Gastroesophageal sphincter (tissue), 4 donors: ENCODE measurements at places on chromosomes 6 and 20.

GRCh38 chr6:25942561-25943147 is 12.2 kb upstream of the SLC17A2 start:
- ATAC-seq, result no peak

DNA sequence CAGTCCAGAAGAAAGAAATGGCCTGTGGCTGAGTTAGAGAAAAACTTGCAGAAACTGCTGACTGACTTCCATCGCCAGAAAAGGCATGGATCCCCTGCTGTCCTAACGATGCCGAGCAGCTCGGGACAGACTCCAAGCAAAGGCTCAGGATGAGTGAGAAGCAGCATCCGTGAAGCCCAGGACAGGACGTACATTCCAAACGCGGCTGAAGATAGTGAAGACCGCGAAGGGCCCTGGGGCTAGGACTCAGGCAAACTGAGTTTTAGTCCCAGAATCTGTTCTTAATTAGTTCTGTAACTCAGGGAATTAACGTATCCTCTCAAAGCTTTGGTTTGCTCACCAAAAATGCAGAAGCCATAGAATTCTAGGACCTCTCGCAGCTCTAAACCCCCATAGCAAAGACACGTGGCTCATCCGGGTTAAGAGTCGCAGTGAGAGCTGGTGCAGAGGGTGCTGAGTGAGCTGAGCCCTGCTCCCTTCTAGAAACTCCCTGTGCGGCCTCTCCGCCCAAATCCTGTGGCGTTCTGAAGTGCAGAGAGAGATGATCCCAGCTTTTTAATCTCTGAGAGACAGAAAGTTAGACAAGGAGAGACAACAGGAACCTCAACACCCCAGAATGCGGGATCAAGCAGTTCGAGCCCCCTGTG is 132.9 kb upstream of the THBS2 start:
- ATAC-seq, result no peak

DNA sequence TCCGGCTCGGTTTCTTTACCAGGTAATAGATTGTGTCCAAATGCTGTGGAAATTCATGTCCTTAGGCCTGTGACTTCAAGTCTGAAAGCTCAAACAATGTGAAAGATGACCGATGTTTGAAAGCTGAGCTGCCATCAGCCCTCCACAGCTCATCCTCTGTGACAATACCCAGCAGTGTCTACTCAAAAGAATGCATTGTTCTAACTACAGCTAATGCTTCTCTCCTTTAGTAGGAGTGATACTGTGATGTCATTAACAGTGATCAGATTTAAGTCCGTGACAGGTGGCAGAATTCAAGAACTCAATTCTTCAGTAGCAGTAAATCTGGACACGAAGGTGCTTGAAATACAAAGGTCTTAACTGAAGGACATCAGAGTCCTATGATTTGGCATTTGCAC is 97.3 kb downstream of the RCAN2 start:
- ATAC-seq, result no peak

DNA sequence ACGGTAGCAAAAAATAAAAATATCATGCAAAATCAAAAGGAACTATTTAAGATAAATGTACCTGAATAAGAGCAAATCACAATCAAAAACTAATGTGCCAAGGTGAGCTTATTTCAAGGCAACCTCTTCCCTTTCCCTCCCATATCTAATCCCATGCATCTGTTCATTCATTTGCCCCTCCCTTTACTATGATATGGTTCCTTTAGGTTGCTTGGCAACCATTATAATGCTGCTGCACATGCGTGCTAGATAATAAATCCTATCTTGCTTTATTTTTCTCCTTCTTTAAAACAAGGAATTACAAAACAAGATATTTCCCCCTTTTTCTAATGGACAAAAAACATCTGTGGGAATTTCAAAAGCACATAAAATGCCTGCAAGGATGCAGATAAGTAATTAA is 318.2 kb upstream of the POU3F2 start:
- no peak for ATAC-seq

- ATAC-seq, result no peak
Observed at GRCh38 chr6:46648869-46649492, 3.6 kb downstream of the CYP39A1 start.

DNA sequence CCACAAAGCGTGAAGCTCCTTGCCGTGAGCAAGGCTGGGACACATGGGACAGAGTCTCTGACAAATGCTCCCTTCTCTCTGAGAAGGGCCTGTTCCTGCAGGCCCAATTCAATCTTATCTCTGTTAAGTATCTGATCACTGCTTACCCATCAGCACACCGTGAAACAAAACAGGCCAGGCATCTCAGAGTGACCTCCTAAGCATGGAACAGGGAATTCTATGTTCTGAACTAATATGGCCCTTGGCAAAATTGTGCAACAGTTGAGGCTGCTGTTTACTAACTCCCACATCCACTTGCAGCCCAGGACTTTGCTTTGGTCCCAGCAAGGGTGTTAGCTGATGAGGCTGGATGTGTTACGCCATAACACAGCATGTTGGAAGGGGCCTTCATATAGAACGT is 79.2 kb downstream of the GCLC start:
- ATAC-seq, result peak; percentile 49

GRCh38 chr6:139364302-139364981 is 10.0 kb downstream of the CITED2 start:
- peak; percentile 26 for ATAC-seq

DNA sequence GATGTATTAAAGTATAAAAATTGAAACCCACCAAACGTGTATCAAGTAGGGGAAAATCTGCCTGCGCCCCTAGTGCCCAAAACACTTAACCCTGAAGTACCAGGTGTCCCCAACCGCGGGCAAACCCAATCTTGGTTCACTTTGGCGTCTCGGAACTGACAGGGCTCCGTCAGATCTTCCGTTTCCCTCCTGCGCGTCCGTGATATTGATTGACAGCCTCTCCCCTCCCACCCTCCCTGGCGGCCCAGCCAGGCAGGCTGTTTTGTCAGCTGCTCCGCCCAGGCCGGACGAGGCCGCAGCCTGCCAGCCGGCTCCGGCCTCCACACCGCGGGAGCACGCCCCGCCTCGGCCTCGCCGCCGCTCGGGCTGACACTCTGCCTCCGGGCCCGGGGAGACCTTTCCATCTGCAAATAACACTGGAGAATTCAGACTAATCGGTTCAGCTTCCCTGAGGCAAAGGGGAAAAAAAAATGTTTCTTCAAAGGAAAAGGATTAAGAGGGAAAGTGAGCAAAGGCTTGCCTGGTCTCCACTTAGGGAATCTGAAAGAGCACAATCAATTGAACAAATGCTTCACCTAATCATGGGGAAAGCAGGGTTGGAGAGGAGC is 234.9 kb upstream of the MCHR2 start:
- peak; percentile 85 for ATAC-seq

- ATAC-seq, result no peak
Observed at GRCh38 chr20:1472556-1473245, 6.1 kb upstream of the NSFL1C start.

DNA sequence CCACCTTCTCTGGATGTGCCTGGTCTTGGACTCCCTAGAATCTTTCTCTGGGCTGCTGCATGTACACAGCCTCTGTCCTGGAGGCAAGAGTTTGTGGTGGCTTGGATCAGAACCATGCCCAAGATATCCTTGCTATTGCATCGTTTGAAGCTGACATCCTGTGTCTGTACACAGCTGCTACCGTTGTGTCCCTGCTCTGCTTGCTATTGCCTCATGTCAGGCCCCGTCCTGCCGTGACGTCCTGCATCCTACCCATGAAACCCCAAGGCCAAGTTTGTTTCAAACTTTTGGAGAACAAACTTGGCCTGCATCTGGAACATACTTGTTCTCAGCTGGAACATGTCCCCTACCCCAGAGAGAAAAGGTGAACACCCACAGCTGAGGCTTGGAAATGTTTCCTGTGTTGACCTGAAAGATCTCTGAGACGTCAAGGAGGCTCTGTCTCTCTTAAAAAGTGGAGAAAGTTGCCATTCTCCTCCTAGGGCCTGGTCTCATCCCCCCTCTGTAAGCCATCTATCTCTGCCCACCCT is 78.1 kb downstream of the HFE start:
- ATAC-seq, result no peak

- no peak for ATAC-seq
Observed at GRCh38 chr20:45282700-45283550, 23.7 kb upstream of the RBPJL start.

- no peak for ATAC-seq
Observed at GRCh38 chr20:49343246-49343645, 65.4 kb upstream of the ZNFX1 start.

DNA sequence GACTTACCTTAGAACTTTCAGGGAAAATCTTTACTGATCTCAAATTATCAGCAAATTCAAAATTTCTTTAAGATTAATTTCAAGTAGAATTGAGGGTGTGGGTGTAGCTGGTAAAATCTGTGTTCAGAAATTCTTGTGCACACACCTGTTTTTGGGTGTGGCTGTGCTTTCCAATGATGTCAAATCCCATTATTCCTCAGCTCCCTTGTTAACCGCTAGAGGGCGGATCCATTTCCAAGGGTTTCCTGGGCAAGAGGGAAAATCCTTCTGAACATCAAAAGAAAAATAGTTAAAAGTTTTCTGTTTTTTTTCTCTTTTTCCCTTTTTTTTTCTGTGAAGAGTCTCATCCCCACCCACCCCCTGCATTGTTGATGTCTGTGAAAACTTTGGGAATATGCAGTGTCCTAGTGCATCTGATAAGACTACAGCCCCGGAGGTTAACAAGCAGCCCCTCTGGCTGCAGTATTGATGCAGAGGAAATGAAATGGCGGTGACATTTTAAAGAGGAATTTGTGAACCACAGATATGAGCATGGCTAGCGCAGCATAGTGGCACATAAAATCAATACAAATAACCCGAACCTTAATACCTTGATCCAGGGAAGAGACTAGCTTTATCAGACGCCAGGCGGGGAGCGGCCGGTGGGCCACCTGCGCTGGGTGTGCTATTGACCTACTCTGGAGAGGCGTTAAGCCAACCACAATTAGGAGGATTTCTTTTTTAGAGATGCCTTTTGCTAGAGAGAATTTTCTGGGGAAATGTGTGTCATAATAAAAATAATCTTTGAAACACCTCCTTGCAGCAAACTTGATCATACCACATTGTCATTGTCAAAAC is 130.9 kb downstream of the FOXA2 start:
- ATAC-seq, result no peak

- ATAC-seq, result no peak
Observed at GRCh38 chr20:11389186-11389585, 528.5 kb upstream of the BTBD3 start.

- ATAC-seq, result no peak
Observed at GRCh38 chr20:32480371-32481241, 104.5 kb downstream of the NOL4L start.

GRCh38 chr6:5241252-5241651 is 19.5 kb downstream of the LYRM4 start:
- no peak for ATAC-seq

- no peak for ATAC-seq
Observed at GRCh38 chr6:156988276-156989158, 211.3 kb downstream of the ARID1B start.

DNA sequence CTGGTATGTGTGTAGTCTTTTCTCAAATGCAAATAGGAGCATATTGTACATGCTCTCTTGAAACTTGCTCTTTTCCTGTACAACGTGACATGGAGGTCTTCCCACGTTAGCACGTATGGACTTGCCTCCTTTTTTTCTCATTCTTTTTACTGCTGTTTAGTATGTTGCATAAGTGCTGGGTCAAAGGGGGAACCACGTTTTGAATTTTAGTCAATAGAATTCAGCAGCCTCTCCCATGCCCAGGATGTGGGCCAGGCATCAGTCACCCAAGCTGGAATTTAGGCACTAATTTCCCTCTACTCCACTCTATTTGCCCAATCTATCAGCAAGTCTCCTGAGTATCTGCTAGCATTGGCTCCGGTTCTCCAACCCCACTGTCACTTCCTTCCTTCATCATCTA is 41.5 kb upstream of the RNF24 start:
- ATAC-seq, result no peak

GRCh38 chr6:34273242-34273805 is 24.5 kb upstream of the SMIM29 start:
- peak; percentile 79 for ATAC-seq

DNA sequence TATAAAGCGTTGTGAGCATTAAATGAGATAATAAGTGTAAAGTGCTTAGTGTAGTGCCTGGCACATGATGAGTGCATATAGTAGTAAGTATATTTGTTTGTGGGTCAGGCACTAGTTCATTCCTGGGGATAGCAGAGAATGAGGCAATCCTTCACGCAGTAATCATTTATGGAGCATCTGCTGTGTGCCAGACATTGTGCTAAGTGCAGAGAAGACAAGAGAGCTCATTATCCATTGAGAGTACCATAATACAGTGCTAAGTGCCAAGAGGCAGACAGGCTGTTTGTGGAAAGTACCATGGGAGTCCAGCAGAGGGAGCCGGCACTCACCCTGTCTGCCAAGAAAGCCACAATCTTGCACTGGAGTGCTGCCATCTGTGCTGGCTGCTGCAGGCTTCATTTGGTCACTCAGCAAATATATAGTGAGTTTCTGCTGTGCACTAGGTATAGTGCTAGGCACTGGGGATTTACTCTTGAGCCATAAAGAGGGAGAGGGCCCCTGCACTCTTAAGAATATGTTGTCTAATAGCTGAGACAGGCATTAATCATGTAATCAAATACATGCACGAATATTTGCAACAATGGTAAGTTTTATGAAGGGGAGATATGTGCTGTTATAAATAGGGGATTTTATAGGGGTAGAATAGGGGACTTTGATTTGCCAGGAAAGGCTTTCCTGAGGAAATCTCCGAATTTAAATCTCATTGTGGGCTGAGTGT is 12.9 kb upstream of the MROH8 start:
- ATAC-seq, result peak; percentile 91

DNA sequence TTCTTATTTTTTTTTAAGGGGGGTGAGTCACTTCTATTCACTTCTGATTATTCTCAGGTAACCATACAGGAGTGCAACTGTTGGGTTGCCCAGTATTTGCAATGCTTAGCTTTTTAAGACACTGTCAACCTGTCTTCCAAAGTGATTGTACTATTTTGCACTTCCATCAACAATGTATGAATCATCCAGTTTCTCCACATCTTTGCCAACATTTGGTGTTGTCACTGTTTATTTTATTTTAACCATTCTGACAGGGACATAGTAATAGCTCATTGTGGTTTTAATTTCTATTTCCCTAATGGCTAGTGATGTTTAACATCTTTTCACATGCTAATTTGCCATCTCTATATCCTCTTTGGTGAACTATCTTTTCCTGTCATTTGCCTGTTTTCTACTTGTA is 1.4 kb upstream of the SLC13A3 start:
- ATAC-seq, result no peak

DNA sequence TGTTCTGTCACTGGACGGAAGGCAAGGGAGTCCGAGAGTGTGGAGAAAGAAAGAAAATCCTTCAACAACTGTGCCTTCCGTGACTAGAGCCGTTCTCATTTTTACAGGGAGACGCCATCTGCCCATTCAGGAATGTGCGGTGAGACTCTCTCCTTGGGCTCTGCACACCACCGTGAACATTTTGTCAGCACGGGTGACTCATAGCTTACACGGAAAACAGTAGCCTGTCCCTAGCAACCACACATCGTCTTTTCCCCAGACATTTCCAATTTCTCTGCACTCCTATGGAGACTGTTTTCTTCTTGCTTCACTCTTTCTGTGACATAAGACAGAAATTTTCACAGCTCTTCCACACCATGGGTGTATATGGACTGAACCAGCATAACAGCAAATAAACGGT is 55.1 kb downstream of the TBXT start:
- ATAC-seq, result no peak

GRCh38 chr6:27419363-27419762 is 30.8 kb downstream of the ZNF391 start:
- no peak for ATAC-seq
